ENCODE measurements at places on chromosomes 5 and 9.

- DNase-seq, result no peak
Measured at GRCh38 chr5:27026063-27026462, 12.3 kb downstream of the CDH9 start.

- DNase-seq, result no peak
Measured at GRCh38 chr9:104555521-104555920, 13.4 kb upstream of the OR13C8 start.

- no peak for DNase-seq
Measured at GRCh38 chr5:56052735-56053134, 58.0 kb upstream of the IL6ST start.

- no peak for DNase-seq
Measured at GRCh38 chr5:143717400-143717799, 94.6 kb upstream of the HMHB1 start.

DNA sequence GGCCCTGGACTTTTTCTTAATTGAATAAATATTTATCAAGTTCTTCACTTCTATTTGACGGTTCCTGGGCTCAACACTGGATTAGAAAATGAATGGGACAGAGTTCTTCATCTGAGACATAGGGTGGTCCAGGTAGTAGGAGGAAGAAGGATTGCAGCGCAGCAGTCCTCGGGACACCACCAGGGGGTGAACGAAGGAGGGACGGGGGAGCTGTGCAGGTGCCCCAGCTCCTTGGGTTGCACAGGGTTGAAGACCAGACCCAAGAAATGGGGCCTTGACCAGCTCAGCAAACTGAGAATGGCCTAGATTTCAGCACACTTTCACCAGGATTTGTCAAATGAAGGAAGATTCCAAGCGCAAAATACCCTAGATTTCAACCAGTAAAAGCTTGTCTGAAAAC is 29.5 kb downstream of the ABL1 start:
- DNase-seq, result no peak

DNA sequence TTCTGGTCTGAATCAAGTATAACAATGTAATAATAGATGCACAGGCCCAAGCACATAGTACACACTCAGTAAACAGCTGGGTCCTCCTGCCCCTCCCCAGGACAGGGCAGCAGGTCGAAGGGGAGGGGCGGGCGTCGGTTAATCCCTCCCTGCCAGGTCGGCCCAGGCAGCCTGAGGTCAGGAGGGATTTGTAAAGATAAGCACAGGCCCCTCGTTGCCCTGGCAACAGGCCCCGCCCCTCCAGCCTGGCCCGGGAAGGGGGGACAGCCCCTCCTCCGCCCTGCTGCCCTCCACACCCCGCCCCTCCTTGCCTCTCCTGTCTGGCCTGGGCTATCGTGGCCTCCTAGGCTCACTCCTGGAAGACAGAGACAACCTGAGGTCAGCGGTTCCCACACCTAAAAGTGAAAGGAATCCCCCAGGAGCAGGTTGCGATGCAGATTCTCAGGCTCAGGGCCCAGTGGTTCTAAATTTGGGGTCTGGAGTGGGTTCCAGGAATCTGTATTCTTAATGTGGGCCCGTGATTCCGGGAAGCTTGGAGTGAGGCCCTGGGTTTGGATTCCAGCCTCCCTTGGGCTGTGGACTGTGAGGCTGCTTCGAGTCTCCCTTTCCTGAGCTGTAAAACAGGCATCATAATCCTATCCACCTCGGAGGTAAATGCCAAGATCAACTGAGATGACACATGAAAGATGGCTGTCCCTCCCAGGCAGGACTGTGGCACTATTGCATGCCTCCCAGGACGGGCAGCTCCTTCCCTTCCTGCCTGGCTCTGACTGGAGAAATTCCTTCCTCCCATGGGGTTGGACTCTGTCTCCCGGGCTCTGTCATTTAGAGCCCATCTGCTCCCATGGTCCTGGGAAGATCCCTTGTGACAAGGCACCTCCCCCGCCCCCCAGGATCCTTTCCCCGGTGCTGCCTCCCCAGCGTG is 4.4 kb downstream of the CRB2 start:
- peak; percentile 99 for DNase-seq

- DNase-seq, result no peak
Measured at GRCh38 chr9:18710065-18710464, 236.1 kb downstream of the ADAMTSL1 start.

- DNase-seq, result peak; percentile 14
Measured at GRCh38 chr5:97425511-97425910, 242.5 kb upstream of the RIOK2 start.

GRCh38 chr5:141420855-141421488 is at the start of gene PCDHGA11:
Gene PCDHGA11, plus strand, starts transcription at chr5:141421051. Its CDS starts 177 bp downstream, at chr5:141421228.
- peak; percentile 48 for DNase-seq

- no peak for DNase-seq
Measured at GRCh38 chr9:1462626-1463308, 412.6 kb downstream of the DMRT2 start.

DNA sequence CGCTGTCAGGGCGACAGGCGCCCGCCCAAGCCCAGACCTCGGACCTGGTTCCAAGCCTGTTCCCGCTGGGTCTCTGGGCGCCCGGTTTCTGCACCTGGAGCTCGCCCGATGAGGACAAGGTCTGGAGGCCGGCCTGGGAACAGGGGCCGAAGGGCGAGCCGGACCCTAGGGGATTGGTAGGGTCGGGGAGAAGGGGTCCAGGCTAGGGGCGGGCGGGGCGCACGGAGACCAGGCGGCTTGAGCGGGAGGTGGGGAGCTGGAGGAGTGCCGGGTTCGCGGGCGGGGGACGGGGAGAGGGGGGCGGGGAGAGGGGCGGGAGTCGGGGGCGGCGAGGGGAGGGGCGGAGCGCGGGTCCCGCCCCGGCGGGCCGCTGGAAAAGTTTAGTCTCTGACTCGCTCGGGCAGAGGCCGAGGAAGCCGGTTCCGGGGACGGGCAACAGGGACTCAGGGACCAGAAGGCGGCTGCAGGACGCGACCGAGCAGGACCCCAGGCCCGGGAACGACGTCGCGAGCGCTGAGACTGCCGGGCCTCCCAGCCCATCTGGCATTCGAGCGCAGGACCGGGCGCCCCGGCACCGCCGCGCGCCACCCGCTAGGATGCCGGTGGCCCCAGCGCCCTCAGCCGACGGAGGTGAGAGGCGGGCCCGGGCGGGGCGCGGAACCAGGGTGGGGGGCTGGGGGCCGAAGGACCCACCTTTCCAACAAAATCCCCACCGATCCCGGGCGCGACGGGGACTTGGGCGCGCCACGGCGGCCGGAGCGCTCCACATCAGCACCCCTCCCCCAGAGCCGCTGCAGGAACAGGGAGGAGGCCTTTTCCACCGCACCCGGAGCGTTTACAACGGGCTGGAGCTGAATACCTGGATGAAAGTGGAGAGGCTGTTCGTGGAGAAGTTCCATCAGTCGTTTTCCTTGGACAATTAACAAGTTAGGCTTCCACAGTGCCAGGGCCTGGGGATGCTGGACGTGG is at the start of gene S1PR3:
TSS of gene S1PR3 (plus strand) at position 403 of the 969 bp plus-strand sequence. CDS start 9,733 bp downstream, outside the sequence.
- DNase-seq, result peak; percentile 96

DNA sequence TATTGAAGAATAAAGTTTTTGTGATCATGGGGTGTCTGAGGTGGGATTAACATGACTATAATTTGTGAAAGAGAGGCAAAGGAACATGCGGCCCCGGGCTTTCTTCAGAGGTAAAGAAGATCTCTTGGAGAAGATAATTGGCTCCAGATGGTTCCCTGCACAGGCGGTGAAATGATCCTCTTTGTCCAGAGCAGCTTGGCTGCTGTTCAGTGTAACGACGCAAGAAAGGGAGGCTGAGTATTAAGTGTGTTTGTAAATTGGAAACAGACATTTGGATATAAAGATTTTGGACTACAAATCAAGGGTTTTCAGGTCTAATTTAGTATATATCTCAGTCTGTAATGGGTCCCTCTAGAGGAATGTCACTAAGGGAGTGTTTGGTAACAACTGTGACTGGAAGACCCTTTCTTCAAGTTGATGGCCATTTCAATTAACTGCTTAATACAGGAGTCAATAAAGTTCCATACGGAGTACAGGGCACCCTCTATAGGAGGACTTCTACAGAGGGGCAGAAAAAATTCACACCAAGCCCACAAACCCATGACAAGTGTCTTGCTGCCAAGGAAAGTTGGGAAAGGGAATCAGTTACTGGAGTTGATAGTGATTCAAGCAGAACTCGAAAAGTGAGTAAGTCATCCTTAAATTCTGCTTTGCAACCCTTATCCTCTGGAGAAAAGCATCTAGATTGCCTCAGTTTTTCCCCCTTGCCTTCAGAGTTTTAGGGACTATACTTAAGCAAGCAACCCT is 4.1 kb downstream of the EQTN start:
- DNase-seq, result no peak

DNA sequence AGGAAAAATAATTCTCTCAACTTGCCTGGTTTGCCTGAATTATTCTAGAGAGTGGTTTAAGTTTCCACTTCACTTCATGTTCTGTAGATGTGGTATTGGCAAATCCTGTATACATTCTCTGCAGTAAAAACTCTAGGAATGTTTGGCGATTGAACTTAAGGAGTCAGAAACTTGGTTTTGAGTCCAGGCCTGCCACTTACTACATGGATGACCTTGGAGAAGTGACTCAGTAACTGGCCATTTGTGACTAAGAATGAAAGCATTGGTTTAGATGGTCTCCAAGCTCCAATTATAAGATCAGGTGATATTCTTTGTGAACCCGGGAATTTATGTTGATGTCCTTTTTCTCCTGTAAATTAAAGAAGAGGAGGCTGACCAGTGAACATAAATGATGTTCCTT is 233.8 kb downstream of the GAS1 start:
- DNase-seq, result no peak

DNA sequence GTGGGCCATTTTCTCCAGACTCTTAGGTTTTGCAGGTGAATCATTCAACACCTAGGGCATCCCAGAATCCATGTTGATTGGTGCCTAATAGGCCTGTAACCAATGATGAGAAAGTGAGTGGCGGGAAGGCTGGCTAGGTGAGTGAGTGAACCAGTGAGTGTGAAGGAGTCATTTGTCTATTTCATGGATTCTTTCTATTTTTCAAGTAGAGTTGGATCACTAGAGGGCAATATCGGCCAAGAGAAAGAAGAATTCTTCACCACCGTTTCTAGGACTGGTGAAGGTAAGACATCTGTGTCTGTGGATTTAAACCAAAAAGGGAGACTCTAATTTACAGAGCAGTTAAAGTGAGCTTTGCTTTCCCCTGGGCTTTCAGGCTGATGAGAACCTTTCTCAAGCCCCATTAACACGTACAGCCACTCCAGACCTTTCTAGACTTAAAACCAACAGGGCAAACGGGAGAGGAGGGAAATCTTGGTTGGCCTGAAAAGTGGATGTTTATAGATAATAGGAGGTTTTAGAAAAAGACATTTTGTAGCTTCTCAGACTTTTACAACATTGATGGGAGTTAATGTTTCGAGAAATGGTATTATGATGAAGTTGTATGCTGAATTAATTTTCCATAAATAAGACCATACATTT is 114.3 kb upstream of the IL12B start:
- peak; percentile 59 for DNase-seq

- peak; percentile 23 for DNase-seq
Measured at GRCh38 chr5:54533541-54534190, 16.1 kb downstream of the SNX18 start.

DNA sequence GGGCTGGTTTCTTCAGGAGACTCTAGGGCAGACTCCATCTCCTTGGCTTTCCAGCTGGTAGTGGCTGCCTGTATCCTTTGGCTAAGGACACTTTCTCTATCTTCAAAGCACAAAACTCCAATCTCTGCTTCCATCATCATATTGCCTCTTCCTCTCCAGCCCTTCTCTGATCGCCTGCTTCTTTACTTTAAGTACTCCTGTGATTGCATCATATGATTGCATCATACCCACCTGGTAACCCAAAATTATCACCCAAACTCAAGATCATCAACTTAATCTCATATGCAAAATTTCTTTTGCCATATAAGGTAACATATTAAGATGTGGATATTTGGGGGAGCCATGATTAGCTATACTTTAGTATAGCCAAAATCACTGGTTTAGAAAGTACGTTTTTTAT is 1092.6 kb upstream of the CDH6 start:
- no peak for DNase-seq

- no peak for DNase-seq
Measured at GRCh38 chr5:126658561-126658960, 57.8 kb downstream of the PHAX start.

DNA sequence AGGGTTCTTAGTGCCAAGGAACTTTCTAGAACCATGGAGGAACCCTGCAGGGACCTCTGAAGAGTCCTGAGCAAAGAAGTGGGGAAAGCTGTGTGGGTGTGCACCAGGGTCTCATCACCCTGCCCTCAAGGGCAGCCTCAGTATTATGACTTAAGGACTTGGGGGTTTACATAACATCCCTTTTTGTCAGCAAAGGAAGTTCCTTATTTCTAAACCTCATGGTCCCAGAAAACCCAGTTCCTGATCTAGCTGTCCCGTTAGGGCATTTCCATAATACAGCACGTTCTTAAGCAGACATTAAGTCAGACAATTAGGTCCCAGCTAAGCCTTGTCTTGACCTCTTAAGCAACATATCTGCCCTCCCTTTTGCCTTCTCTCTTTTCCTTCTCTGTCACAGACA is 57.3 kb downstream of the DAPK1 start:
- no peak for DNase-seq

GRCh38 chr5:126576974-126577373 is 18.0 kb downstream of the ALDH7A1 start:
- DNase-seq, result no peak

DNA sequence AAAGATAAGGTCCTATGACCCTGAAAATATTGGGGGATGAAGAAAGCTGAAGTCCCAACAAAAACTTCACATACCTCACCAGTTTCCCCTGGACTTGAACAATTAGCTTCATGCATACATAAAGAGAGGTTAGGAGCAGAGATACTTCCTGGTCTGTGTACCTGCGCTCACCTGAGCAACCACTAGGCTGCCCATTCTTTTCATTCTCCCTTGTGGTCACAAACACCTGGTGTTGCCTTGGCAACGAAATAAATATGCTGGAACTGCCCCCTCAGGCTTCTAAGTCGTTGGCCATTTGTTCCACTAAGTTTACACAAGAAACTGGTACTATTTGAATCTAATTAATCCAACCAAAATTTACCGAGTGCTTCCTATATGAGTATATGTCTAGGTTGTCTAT is 18.1 kb downstream of the OTP start:
- peak; percentile 75 for DNase-seq

All from iPS-NIHi11 (cell line).